Pons (tissue), 1 donor: ENCODE measurements at places on chromosomes 2 and 18.
A peak's percentile ranks its signal among the peaks of the same experiment; 100 is the strongest.

DNA sequence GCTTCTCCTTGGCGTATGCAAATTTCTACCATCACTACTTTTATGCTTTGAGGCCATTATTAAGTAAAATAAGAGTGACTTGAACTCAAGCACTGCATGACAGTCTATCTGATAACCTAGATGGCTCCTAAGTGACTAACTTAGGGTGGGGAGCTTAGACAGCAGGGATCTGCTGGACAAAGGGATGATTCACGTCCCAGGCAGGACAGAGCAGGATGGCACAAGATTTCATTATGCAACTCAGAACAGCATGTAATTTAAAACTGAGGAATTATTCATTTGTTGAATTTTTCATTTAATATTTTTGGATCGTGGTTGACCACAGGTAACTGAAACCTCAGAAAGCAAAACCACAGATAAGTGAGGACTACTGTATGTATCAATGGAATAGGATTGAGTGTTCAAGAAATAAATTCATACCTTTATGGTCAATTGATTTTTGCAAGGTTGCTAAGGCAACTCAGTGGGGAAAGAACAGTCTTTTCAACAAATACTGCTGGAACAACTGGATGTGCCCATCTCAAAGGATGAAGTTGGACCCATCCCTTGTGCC lies 115.3 kb downstream of the MBD2 start:
- DNase-seq, result no peak

GRCh38 chr2:47274054-47274782 lies 119.1 kb upstream of the STPG4 start:
- DNase-seq, result peak; percentile 30

- no peak for DNase-seq
Measured at GRCh38 chr2:174062934-174063333, 97.8 kb upstream of the SP3 start.

DNA sequence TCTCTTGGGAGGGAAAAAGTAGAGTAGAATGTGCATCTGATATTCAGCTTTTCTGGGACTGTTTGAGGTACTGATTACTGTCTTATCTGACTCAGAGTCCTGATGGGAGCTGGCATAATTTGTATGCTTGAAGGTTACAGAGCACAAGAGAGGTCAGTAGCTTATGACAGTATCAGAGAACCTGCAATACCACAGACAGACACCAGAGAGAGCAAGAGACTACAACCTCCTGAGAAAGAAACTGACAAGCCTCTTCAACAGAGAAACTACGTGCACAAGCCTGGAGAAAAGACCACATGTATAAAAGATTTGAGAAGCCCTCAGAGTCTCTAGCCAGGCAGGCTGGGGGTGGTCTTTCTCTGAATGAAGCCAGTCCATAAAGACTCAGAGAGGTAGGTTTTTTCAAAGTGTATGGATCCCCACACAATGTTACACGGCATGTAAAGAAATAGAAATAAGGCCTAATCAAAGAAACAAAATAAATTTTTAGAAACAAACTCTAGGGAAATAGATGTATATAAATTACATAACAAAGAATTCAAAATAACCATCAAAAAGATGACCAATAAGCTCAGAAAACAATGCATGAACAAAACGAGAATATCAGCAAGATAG lies 568.3 kb downstream of the LRRTM4 start:
- DNase-seq, result peak; percentile 83

DNA sequence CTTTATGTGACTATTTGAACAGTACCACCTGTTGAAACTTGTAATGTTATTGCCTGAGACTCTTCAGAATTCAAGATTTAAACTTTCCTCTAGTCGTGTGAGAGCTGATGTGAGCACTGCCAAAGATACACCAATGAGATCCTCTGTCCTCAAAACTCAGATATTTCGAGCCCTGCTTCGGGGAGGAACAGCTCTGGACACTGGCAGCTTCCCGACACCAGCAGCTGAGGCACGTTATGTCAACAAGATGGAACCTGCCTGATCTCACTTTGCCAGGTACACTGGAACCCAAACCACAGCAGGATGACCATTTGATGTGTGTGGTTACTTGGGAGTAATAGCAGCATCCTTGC lies 319.9 kb upstream of the RBMS1 start:
- no peak for DNase-seq

DNA sequence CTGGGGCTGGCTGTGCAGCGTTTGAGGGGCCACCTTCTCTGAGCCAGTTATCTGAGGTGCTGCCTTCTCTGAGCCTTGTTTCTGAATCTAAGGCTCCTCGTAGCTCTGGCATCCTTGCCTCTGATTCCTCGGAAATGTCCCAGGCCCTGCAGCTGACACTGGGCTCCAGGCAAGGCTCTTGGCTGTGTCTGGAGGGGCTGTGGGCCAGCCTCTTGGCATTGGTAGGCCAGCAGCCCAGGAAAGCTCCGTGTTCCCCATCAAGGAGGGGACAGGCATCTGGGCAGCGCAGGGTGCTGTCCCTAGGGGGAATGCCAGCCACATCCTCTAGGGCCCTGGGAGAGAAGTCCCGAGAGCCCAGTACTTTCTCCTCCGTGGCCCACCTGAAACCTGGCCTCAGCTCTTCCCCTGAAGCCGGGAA lies 40.7 kb upstream of the TAF1B start:
- DNase-seq, result peak; percentile 11

GRCh38 chr2:118969734-118970395 lies 27.9 kb downstream of the MARCO start:
- no peak for DNase-seq

DNA sequence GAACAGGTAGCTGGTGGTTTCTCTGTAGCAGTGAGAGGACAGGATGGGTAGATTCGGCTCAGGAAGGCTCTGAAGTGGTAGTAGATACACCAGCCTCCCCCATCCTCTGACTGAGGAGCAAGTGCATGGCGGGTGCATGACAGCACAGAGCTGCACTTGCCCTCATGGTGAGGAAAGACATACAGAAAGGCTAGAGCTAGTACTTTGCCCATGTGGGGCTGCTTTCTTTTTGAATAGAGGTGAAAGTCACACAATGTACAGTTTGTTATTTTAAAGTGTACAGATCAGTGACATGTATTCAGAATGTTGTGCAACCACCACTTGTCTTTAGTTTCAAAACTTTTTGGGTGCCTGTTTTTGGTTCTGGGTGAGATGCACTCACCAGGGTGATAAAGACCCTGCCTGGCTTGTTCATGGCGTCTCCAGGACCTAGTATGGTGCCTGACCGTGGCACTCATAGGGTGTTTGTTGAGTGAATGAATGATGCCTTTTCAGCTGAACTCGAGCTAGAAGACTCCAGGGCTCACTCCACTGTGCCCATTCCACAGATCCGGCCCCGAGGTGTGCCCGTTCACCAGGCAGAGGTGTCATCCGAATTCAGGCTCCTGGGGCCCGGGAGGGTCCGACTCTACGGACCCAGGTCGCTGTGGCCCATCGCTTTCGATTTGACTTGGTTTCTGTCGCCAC lies 421 bp upstream of the VAMP5 start:
- no peak for DNase-seq

DNA sequence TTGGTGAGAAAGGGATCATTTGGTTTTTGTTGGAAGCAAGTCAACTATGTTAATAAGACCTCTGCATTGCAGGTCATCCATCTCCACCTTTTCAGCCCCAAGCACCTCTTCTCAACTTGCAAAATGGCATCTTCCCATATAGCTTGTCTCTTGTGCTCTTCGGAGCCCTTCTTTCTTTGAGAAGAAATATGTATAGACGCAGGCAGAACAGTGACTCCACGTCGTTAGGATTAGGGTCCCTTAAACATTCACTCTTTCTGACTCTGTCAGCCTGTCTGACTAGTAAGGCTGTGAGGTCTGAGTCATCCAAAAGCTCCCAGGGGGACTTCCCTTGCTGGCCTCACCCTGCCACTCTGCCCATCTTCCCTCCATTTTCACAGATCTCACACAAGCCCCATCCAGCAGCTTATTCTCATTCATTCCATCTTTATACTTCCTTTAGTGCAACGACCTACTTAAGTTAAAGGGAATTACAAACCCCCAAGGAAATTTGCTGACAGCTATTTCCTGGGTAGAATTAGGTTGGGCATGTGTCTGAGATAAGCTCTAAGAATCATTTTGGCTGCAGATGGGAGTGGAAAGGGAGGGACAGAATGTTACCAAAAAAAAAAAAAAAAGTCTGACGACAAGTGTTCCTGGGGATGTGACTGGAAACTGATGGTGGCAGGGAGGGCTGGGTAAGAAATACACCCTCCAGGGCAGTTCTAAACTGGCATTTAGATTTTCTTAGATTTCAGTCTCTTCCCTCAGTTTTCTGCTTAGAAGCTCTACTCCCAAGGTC lies 37.7 kb upstream of the MEX3C start:
- DNase-seq, result no peak

DNA sequence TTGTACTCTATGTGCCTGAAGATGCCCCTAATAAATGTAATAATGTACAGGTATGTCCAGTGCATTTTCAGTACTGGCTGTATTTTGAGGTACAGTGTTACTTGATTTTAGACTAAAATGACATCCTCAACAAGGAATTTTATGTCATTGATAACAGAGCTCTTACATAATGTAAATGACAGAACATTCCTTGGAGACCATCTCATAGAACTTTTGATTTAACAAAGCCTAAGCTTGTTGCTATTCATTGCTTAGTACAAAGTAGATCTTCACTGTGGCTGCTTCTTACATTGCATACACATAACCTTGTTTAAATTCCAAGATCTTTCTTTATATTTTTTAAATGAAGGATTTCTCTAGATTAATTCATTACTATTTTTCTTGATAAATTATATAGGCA lies 24.1 kb downstream of the DYNC1I2 start:
- DNase-seq, result no peak

DNA sequence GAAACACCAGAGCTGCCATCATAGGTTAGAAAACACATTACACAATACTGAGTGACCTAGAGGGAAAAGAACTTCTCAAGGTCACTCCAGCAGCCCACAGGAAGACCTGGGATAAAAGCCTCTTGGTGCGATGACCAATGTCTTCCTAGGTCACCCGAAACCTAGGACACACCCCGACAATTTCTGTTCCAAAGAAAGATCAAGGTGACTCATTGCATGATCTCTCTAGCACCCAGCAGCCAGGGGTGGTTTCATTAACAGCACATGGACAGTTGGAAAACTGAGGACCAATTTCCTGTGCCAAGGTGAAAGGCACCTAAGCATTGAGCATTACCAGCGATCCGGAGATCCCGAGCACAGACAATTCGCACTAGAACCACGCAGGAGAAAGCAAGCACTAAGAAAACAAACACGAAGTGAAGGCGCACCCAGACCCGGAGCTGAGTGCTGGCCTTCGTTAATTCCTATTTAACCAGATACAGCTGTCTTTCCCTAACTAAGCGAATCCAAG lies 1.5 kb downstream of the CACNB4 start:
- DNase-seq, result no peak

DNA sequence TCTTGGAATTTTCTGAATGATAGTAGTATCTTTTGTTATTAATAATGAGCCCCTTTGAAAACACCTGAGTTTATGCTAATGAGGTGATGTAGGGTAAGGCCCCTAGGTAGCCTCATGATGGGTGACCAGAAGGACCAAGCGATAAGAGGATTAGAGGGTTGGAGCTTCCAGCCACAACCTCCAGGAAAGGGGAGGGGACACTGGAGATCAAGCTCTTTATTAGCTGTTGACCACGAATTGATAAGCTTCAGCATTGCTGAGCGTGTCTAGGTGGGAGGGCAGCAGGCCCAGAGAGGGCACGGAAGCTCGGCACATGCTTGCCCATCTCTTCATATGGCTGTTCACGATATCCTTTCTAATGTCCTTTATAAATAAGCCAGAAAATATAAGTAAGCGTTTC lies 39.0 kb downstream of the KIAA2012 start:
- no peak for DNase-seq

- no peak for DNase-seq
Measured at GRCh38 chr2:235765181-235765820, 271.5 kb downstream of the AGAP1 start.

DNA sequence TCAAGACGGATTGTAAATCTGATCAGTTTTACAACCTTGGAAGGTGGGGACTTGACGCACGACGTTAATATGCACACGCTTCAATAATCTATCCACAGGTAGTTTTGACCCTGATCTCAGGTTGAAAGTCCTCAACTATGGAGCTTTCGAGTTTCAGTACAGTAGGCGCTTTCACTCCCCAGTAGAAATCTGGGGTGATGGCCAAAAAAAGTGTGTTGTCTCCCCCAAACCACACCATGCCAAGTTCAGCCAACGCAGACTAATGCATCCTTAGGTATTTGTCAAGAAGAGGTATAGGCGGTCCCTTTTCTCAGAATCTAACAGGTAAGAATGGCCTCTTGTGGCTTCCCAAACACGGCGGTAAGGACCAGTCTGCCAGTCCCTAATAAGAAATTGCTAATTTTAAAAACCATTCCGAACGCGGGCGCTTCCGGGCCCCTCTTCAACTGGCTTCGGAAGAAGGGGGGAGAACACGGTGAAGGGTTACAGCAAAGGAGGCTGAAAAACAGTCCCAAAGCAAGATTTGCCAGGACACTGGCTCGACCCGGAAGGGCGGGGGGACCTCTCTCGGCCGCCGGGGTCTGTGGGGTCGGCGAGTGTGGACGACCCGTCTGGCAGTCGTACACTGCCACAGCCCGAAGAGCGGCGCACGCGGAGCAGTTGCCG lies 659 bp downstream of the FAM210A start:
- peak; percentile 22 for DNase-seq

DNA sequence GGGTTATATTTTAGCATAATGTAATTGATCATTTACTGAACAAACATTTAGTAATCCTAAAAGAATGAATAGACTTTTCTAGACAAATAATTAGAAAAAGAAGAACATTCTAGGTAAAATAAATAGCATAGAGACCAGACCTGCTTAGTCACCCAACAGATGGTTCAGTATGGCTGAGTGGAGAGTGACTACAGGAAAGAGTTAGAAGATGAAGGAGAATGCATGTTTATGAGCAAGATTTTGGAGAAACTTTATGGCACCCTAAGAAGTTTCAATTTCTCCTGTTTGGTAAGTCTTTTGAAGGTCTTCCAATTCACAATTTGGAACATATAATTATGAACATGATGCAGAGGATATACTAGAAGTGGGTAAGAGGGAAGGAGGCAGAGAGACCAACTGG lies 32.9 kb downstream of the FAP start:
- DNase-seq, result no peak

GRCh38 chr2:167487728-167488127 lies 599.4 kb downstream of the XIRP2 start:
- no peak for DNase-seq

GRCh38 chr2:190182071-190182524 lies 119.6 kb upstream of the MSTN start:
- no peak for DNase-seq

GRCh38 chr2:43218155-43218701 lies 8.2 kb downstream of the ZFP36L2 start:
- peak; percentile 54 for DNase-seq

GRCh38 chr2:221103930-221104329 lies 468.2 kb downstream of the EPHA4 start:
- DNase-seq, result peak; percentile 24

DNA sequence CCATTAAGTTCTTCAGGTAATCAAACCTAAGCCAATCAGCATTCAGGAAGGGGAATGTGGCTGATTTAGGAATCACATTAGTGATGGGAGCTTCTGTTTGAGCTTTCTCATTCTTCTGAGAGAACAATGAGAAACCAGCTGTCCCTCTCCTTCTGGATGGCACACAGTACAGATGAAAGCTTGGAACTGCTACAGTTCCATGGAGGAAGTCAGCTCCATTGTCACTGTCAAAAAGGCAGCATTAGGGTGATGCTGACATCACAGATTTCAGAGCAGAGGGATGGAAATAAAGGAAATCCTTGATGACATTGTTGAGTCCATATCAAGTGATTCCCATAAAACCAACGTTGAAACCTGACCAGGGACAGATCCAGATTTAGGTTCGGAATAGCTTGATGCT lies 36.1 kb upstream of the ACYP2 start:
- DNase-seq, result peak; percentile 89
